ENCODE measurements at places on chromosomes 7 and 10.
A peak's percentile ranks its signal among the peaks of the same experiment; 100 is the strongest.

GRCh38 chr10:30231071-30231652, 117.9 kb downstream of the MTPAP start:
- no peak for DNase-seq

- no peak for DNase-seq
Observed at GRCh38 chr7:119711104-119711503, 561.9 kb upstream of the KCND2 start.

- no peak for DNase-seq
Observed at GRCh38 chr7:15783987-15784693, 97.7 kb upstream of the MEOX2 start.

GRCh38 chr7:132221356-132221755, 354.9 kb downstream of the PLXNA4 start:
- no peak for DNase-seq

DNA sequence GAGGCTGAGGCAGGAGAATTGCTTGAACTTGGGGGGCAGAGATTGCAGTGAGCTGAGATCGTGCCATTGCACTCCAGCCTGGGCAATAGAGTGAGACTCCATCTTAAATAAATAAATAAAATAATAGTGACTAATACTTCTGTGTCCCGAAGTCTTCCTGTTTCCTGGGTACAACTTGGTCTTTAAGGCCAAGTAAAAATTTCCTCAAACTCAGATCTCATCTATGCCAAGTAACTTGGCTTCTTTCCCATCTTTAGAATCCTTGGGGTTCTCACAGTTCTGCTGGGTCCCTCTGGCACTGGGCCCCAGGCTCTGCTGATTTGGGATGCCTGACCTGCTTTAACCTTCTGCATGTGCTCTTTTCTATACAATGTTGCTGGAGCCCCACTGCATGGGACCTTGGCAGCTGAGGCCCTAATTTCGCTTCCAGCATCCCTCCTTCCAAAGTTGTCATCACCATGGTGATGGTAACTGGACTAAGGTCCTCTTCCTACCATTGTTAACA, 22.7 kb upstream of the AKR1B10 start:
- no peak for DNase-seq

DNA sequence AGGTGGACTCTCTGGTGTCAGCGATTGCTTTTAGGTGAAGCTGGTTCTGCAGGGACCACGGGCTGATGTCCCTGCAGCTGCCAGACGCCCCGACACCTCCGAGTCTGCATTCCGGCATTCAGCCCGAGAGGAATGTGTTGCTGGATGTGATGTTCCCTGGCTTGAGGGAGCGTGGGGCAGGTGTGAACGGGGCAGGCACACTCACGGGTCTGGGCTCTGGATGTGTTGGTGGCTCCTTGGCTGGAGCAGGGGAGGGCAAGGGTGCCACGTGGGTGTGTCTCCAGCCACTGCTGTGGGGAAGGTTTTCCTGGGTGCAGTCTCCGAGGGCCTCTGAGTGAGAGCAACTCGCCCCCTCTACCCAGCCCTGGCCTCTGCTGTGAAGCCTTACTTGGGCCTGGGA, 140.5 kb downstream of the CAMK1D start:
- DNase-seq = no peak

DNA sequence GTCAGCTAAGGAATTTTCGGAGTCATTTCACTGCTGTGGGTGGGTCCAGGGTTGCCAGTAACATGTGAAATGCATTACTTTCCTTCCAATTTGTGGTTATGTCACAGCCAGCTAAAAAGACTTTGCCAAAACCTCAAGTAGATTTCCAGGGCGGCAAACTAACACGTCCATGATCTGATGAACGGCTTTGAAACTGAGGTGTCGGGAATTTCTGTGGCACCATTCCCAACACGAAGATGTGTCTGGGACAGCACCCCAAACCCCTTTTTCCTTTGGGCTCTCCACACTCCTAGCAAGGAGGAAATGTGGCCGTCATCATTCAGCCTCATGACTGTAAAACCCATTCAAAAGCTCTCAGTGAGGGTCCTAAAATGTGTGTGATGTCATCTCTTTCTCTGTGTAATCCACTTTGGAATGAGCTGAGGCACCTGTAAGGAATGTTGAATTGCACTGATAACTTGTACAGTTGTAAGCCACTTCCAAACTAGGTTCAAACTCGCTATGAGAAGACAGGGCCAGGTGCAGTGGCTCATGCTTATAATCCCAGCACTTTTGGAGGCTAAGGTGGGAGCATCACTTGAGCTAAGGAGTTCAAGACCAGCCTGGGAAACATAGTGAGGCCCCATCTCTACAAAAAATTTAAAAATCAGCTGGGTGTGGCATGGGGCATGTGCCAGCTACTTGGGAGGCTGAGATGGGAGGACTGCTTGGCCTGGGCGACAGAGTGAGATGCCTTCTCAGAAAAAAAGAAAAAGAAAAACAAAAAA, 146.1 kb upstream of the FRMD4A start:
- DNase-seq = no peak

GRCh38 chr7:128860158-128861073, 2.2 kb upstream of the ATP6V1F start:
- no peak for DNase-seq

- DNase-seq = no peak
Observed at GRCh38 chr7:50791938-50792341, 9.2 kb upstream of the GRB10 start.

DNA sequence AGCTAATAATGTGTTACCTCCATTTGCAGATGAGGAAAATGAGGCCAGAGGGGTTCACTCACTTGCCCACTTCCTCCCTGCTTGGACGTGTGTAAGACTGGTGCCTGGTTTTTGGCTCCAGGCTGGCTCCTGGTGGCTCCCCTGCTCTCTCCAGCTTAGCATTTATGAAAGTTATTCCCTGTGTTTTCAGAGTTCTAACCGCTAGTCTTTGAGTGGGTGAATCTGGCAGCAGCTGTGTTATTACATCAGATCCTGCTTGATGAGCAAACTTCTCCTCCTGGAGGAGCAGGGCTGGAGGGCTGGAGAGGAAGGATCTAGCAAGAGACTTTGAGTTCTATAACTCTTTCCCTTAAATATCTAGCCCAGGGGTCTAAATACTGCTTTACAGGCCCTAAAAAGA, 80.9 kb upstream of the AGBL3 start:
- DNase-seq = no peak

- no peak for DNase-seq
Observed at GRCh38 chr7:35874886-35875285, 74.0 kb downstream of the SEPTIN7 start.

DNA sequence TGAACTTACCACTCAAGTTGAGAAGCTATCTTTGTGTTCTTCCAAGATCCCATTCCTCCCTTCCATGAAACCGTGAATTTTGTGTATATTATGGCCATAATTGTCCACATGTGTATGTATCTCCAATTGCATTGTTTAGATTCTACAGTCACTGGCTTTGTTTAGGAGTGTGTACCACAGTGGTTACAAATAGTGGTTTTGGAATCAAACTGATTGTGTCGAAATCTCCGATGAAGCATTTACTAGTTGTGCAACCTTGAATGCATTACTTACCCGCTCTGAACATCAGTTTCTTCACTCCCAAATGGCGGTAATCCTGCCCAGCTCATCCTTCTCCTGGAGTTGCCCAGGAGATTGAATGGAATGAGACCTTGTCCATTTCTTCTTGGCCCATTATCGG, 145.0 kb upstream of the ZNF32 start:
- DNase-seq = no peak

- DNase-seq = no peak
Observed at GRCh38 chr10:113131613-113132261, 181.7 kb downstream of the TCF7L2 start.

- no peak for DNase-seq
Observed at GRCh38 chr10:94287336-94287735, 75.4 kb downstream of the NOC3L start.

GRCh38 chr10:33111488-33112051, 153.5 kb upstream of the ITGB1 start:
- DNase-seq = no peak

GRCh38 chr7:28726555-28726954, 231.6 kb downstream of the TRIL start:
- DNase-seq = no peak

DNA sequence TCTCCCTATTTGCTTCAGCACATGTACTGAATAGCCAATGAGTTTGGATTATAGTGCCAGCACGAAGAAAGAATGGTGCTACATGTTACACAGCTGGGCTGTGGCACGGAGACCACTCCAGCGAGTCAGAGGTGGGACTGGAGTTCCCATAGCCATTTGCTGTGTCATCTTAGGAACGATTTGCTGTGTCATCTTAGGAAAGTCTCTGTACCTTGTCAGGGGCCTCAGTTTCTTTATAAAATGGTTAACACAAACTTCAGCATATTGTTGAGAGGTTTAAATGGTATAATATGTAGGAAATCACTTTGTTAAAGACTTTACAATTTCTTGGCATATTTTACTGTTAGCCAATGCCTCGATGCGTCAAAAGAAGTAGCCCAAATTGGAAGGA, 609.4 kb downstream of the LRMDA start:
- DNase-seq = no peak

- DNase-seq = no peak
Observed at GRCh38 chr10:6786579-6787031, 206.5 kb upstream of the PRKCQ start.

DNA sequence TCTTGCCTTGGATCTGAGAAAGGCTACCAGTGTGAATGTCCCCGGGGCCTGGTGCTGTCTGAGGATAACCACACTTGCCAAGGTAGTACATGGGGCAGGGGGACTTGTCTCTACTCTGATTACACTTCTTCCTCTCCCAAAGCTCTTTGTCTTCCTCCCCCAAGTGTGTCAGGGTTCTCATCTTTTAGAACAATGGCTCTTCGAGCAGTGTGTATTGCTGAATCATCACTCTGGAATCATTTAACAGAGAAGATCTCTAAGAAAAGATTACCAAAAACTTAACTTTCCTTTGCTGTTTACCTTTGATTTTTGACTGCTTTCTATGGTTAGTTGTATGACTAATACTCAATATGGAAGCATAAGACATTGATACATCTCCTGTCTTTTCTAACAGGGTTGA, 18.2 kb downstream of the OIT3 start:
- no peak for DNase-seq

DNA sequence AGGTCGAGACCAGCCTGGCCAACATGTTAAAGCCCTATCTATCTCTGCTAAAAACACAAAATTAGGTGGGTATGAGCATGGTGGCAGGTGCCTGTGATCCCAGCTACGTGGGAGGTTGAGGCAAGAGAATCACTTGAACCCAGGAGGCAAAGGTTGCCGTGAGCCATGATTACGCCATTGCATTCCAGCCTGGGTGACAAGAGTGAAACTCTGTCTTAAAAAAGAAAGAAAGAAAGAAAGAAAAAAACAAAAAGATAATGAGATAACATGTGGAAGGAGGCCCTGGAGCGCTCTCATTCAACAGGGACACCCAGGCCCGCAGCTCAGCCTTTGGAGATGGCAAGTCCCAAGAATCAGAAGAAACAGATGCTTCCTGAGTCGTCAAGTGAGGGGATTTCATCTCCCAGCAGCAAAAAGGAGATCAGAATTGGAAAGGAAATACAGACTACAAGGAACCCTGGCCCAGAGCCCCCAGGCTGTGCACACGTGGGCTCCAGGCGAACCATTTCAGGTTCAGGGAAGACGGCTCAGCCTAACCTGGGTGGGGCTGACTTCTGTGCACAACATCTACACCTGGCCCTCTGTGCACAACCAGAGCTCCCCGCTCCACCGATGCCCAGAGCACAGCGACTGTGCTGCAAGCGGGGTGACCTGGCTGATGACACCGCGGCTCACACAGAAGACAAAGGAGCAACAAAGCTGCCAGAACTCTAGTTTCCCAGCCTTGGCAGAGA, 33.3 kb downstream of the GNA12 start:
- DNase-seq = peak; percentile 62

DNA sequence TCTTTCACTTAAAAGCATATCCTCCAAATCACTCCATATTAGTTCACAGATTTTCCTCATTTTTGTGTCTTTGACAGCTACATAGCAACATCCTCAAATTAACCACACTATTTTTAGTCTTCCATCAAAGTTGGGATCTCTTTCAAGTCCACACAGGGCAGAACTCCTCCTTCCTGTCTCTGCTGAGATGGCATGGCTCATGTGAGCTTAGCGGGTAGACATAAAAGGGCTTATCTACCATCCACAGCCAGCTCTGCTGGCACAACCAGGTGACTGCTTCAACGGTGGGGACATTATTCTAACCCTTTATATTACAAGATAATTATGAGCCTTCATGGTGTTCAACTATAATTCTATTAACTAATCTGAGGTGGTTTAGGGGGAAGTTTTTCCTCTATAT, 35.5 kb downstream of the ICA1 start:
- no peak for DNase-seq

DNA sequence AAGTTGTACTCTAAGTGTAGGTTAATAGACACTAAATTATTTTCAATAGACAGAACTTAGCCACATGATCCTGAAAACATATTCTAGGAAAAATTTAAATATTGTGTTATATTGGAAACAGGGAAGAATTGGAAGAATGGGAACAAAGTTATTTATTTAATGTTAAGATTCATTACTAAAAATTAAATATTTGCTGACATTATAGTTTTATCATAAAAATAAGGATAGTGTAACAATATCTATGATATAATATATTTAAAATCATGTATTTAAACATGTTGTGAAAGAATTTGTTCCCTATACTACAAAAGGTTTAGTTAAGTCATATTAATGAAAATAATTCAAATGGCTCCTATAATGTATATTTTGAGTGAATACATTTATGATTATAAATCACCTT, 120.1 kb upstream of the TEX47 start:
- DNase-seq = no peak

GRCh38 chr7:7913504-7913903, 55.1 kb upstream of the GLCCI1 start:
- DNase-seq = no peak

- no peak for DNase-seq
Observed at GRCh38 chr10:82438277-82438676, 563.3 kb downstream of the NRG3 start.

DNA sequence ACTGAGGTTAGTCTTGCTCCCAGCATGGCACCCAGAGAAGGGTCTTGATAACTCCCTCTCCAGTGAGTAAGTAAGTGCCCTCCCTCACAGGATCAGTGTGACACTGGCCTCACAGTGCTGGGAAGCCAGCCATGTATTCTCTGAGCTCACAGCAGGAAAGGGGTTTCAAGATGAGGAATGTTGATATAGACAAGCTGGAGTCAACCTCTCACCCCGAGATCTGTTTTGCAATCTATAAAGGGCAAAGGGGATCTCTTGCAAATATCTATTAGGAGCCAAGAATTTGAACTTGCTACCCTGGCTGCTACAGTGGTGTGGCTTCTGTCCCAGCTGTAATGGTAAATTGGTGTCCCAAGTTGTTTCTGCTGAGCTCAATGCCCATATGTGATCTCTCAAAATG, 70.2 kb upstream of the ADAM12 start:
- DNase-seq = no peak

- DNase-seq = no peak
Observed at GRCh38 chr7:95105627-95106026, 198.2 kb downstream of the PPP1R9A start.

- DNase-seq = no peak
Observed at GRCh38 chr10:93951905-93952304, 41.8 kb upstream of the PLCE1 start.

GRCh38 chr10:71319042-71319799, at the start of gene SLC29A3:
TSS of gene SLC29A3 (plus strand) at chr10:71319259. CDS start at chr10:71319310, 51 bp downstream.
- DNase-seq = peak; percentile 92

DNA sequence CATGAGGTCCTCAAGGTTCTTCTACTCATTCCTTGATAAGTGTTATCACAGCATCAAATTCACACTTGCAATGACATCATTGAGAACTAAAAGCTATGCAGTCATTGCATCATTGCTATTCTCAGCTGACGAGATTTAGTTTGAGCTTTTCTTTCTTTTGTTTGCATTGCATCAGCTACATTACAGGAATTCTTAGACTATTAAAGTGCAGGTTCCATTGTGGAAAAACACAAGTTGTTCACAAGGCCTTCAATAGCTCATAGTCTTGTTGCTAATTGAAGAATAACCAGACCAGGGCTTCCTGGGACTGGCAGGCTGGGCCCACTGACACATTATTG, 139.3 kb downstream of the CXCL12 start:
- no peak for DNase-seq

Data from upper lobe of right lung (tissue), 1 donor.